ENCODE measurements at places on chromosomes 7 and 10.

DNA sequence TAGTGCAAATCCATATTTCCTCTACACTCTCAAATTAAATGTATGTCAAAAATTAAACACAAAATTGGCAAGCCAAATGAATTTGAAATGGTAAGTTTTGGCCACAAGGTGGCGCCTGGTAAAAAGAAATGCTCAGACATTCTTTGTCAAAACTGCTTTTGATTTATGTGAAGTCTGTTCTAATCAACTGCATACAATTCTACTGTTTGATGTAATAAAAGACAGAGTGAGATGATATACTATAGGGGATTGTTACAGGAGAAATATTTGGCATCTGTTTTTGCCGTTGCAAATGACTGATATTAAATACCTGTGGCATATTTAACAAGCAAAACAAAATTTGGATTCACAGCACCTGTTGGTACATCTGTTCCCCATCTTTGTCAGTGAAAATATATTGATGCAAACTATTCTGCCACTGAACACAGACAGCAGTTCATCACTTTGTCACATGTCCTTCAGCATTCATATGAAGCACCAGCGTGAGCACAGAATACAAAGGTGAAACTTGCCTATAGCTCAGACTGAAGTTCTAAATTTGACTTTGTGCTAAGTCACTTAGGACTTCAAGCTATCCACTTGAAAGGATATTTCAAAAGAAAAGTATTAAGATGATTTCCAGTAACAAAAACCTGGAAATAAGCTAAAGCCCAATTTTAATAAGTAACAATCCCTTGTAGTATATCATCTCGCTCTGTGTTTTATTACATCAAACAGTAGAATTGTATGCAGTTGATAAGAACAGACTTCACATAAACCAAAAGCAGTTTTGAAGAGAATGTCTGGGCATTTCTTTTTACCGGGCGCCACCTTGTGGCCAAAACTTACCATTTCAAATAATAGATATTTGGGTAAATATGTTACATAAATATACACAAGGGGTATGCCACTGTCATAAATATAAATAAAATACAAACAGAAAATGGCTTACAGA lies 10.2 kb upstream of the CH25H start:
- peak; percentile 79 for DNase-seq

- no peak for DNase-seq
Observed at GRCh38 chr7:2417981-2418481, 14.6 kb downstream of the CHST12 start.

- DNase-seq, result no peak
Observed at GRCh38 chr10:33947544-33947943, 613.1 kb upstream of the NRP1 start.

DNA sequence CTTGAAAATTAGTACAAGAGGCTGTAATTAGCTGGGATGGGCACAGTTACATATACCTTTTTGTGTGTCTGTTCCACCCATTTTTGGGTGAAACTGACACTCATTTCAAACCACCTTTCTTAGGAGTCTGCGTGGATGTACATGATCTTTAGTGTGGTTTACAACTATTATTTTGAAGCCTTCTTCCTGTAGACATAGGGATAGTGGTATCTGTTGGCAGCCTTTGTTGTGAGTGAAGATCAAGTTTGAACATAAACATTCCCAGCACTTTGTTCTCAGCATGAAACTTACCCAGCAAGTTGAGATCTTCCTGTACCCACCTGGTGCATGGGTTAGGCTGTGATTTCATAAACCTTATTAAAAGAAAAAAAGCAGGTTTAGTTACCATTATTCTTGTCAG lies 2.0 kb downstream of the BAG3 start:
- no peak for DNase-seq

DNA sequence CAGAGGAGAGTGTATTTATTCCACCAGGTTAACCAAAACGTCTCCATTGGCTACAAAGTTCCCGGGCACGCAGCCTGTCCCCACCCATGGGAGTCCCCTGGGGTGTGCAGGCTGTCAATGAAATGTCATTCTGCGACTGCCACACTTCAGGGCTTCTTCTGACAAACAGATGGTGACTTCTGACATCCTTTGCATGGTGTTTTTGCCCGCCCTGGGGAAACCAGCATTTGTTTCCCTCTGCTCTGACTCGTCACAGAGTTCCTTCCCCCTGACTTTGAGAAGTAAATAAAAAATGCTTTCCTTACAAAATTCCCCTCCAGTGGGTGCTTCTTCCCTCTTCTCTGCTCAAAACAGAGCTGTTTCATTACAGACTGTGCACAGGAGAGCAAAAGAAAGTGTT lies 38.2 kb downstream of the TNS3 start:
- no peak for DNase-seq

- peak; percentile 13 for DNase-seq
Observed at GRCh38 chr10:87656431-87657072, 3.1 kb upstream of the PAPSS2 start.
